HT-29 (cell line): ENCODE measurements at places on chromosomes 16 and 17.

GRCh38 chr17:3011891-3012290 is 51.5 kb downstream of the OR1D5 start:
- DNase-seq = no peak

DNA sequence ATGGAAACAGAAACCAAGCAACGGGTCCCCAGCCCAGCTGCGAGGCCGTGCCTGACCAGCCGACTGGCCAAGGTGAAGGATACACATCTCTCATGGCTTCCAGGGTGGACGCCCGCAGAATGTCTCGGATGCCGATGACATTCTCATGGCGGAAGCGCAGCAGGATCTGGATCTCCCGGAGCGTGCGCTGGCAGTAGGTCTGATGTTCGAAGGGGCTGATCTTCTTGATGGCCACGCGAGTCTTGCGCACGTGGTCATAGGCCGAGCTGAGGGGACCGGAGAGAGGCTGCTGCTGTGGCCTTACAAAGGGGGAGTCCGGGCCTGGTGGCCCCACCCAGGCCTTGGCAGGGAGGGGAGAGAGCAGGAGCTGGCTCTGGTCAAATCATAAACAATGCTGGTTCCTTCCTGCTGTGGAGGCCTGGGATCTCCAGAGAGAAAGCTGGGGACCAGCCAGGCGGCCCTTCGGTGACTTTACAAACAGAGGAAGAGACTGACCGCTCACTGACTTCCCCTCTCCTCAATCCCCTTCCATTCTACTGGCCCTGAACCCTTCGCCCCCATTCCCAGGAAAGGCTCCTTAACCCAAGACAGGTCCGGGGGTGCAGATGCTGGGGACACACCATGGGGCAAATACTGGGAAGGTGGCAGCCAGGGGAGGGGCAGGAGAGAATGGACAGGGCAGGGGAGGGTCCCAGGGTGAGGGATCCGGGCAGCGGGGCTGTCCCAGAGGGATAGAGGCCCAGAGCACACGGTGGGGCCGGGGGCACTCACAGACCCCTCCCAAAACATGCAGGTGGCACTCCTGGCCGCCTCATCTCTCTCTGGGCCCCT is 1.1 kb downstream of the MAPK3 start:
- no peak for DNase-seq

- DNase-seq = no peak
These were observed 28.3 kb upstream of the ZNF469 start for GRCh38 chr16:88354229-88355092.

GRCh38 chr17:34171245-34171818 is 83.8 kb upstream of the CCL2 start:
- DNase-seq = peak; percentile 77

DNA sequence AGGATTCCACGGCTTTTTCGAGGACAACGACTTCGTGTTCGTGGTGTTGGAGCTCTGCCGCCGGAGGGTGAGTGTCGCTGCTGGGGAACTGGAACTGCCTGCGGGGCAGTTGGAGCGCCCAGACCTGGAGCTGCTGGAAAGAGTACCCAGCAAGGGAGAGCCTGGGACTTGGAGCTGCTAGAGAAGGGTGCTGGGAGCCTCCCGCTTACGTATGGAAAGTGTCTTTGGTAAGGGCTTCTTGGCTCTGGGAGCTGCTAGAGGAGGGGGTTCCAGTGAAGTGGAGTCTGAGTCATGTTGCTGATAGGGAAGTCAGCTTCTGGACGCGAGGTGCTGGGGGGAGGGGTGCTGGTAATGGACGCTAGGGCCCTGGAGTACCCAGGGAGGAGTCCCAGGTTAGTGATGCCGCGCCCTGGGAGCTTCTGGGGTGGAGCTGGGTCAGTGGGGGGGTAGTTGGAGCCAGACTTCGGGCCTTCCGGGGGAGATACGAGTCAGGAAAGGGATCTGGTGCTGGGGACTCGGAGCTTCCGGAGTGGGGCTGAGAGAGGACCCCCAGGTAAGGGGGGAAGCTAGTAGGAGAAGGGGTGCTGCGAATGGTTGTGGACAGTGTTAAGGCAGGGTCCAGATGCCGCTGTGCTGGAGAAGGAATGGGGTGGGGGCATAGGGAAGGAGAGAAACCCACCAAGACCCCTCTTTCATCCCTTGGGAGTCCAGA is 741 bp downstream of the PLK1 start:
- DNase-seq = peak; percentile 68

GRCh38 chr16:17585449-17586074 is 114.8 kb upstream of the XYLT1 start:
- no peak for DNase-seq

GRCh38 chr16:86508947-86509758 is 1.2 kb upstream of the FOXF1 start:
- peak; percentile 19 for DNase-seq

DNA sequence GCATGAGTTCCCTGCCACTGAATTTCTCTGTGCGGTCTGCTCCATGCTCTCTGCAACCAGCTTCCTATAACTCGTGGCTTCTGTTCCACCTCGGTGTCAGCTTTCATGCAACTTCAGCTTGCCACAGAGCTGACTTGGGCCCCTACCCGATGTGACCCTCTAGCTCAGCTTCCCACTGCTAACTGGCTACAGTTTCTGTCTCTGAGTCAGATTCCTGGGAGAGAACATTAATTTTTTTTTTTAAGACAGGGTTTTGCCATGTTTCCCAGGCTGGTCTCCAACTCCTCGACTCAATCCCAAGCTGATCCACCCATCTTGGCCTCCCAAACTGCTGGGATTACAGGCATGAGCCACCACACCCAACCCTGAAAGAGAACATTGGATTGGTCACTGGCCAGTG is 35.5 kb upstream of the PSMD7 start:
- no peak for DNase-seq

- no peak for DNase-seq
These were observed 50.0 kb downstream of the MRTFB start for GRCh38 chr16:14121142-14121541.

- DNase-seq = no peak
These were observed 29.7 kb downstream of the CDK5R1 start for GRCh38 chr17:32516450-32516849.

DNA sequence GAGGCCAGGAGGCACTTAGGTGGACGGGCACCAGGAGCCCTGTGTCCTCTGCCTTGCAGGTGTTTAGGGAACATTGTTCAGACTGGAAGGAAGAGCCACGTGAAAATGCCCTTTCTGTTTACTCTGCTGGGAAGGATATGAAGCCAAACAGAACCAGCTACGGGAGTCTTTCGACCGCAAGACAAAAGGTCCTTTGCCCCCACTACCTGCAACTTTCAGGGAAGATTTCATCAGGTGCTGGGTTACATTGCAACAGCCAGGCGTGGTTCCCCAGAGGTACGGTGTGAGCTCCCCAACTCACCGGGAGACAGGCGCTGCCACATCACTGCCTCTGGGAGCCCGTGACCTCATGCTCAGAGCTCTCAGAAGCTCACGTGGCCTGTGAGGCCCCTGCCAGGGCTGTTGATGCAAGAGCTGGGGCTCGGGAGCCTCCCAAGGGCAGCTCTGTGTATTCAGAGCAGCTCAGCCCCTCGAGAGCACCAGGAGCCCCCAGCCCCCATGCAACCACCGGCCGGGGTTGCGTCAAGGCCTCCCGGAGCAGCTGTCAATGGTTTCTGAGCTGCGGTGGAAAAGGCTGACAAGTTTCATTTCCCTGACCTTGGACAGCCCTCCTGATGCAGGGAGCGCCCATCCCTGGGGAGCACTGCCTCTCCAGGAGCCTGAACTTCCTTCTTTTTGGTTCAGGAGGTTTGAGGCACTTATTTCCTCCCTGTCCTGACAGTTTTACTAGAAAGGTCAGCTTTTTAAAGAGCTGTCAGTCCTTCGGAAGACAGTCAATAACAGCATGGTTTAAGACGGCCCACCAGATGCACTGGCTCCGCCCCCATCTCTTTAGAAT is 42.1 kb downstream of the TBC1D16 start:
- DNase-seq = peak; percentile 78

DNA sequence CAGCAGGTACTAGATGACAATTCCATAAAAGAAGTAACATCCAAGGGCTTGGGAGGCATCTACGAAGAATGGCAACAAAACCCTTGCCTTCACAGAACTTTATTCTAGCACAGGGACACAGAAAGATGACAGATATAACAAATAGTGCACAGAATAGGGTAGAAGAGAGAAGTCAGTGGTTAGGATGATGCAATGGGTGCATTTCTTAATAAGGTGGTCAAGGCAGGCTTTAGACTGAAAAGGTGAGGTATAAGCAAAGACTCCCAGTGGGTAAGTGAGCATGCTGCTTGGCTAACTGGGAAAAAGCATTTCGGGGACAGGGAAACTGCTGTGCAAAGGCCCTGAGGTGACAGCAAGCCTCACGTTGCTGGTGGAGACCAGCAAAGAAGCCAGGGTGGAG is 175.9 kb downstream of the XYLT1 start:
- DNase-seq = no peak

DNA sequence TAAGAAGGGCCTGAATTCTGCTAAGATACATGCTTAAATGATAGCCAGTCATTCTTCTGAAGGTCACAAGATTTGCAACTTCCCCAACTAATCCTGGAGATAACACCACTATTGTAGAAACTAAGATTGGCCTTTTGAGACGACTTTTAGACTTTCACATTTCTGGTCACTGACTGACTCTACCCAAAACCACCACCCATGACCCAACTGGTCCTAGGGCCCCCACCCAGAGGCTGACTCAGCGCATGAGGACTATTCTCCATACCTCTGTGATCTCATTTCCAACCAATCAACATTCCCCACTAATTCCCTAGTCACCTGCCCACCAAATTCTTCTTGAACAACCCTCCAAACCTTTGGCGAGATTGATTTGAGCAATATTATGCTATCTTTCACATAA is 1299.0 kb downstream of the CDH11 start:
- DNase-seq = no peak

DNA sequence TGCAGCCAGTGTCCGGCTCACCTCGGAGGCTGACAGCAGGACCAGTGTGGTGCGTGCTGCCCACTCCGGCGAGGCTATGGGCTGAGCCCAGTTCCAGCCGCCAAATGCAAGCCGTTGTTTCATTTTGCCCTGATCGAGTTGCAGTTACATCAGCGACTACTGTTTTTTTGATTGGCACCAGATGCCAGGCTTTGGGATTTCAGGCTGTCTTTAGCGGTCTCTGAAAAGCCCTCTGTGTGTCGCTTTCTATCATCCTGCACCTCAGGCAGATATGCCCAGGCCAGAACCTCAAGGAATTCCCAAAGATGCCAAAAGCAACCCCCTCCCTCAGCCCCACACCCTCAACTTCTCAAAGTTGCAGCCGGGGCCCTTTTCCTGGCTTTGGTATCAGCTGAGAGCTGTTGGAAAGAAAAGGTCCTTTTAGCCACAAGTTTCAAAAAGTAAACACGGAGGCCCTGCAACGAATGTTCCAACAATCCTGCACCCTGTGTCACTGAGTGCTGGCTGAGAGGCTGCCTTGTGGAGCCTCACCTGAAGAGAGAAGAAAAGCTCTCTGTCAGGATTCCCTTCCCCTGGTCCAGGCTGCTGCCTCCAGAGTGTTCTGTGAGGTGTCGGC is 58.9 kb downstream of the WWP2 start:
- no peak for DNase-seq

GRCh38 chr17:40952661-40953060 is 14.1 kb downstream of the KRT39 start:
- no peak for DNase-seq

GRCh38 chr17:36884495-36885152 is 52.7 kb upstream of the LHX1 start:
- no peak for DNase-seq

- DNase-seq = no peak
These were observed 37.0 kb upstream of the PEMT start for GRCh38 chr17:17628388-17629008.

GRCh38 chr16:82960918-82961317 is 334.1 kb downstream of the CDH13 start:
- DNase-seq = no peak

DNA sequence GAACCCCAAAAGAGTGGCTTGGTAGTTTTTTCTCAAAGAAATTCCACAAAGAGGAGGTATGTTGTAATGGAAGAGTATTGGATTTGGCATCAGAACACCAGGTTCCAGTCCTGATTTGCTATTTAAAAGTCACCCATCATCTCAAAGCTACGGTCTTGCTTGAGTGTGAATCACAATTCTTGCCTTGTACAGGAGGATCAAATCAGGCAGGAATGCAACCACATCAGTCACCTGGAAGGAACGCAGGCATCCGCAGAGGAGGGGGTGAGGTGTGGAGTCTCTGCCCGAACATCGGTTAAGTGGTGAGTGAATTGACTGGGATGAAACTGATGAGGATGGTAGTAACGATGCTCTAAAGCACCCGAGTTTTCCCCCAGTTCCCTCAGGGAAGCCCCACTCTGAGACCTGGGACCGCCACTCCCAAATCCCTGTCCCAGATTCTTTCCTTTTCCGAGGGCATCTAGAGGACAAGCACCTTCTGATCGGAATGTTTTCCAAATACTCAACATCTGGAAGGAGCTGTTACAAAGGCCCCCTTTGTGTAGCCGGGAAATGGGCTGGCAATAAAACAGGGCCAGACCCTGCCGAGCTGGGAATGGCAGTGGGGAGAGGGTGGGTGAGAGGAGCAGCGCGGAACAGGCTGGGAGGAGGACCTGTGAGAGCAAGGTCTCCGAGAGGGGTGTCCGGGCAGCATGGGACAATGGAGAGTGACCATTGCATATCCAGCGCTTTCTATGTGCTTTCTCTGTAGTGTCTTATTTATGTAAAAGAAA is 469.6 kb downstream of the SLC39A11 start:
- no peak for DNase-seq

DNA sequence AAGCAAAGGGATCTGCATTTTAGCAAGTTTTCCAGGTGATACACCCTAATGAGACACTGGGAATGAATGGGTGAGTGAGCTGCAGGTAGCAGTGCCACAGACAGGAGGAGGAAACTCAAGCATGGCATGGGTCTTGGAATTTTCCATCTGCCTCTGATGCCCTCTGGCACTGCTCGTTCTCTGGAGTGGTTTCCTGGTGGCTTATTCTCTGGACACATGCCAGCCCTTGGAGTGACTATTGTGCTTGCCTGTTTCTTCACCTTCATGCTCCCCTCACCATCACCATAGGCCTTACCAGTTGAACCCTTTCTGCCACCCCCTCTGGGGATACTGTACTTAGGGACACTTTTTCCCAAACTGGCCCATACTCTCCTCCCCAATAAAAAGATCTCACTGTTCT is 1.6 kb downstream of the COASY start:
- peak; percentile 78 for DNase-seq

- DNase-seq = no peak
These were observed 172.2 kb downstream of the SEC14L1 start for GRCh38 chr17:77312786-77313599.

GRCh38 chr17:10033959-10034358 is 128.9 kb upstream of the RCVRN start:
- no peak for DNase-seq

- no peak for DNase-seq
These were observed 25.4 kb downstream of the CRAMP1 start for GRCh38 chr16:1637526-1637925.

GRCh38 chr16:2468233-2468724 is 2.8 kb upstream of the NTN3 start:
- no peak for DNase-seq

DNA sequence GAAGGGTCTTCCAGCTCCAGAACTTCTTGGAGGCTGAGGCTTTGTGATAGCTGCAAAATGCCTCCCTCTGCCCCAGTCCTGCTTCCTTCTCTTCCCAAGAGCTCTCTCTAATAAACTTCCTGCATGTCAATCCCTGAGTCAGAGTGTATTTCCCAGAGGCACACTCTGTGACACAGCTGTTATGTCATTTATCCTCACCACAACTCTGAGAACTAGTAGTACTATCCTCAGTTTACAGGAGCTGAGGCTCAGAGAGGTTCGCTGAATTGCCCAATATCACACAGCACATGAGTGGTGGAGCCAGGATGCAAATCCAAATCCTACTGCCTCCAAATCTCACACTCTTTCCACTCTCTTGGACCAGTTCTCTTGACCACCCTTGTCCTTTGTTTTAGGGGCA is 20.0 kb downstream of the UNC45B start:
- no peak for DNase-seq

GRCh38 chr16:53080345-53081031 is 25.7 kb downstream of the CHD9 start:
- no peak for DNase-seq
